ENCODE measurements at places on chromosomes 13 and 19.
A peak's percentile ranks its signal among the peaks of the same experiment; 100 is the strongest.

GRCh38 chr13:51524829-51525566, 59.3 kb upstream of the WDFY2 start:
- no peak for DNase-seq

DNA sequence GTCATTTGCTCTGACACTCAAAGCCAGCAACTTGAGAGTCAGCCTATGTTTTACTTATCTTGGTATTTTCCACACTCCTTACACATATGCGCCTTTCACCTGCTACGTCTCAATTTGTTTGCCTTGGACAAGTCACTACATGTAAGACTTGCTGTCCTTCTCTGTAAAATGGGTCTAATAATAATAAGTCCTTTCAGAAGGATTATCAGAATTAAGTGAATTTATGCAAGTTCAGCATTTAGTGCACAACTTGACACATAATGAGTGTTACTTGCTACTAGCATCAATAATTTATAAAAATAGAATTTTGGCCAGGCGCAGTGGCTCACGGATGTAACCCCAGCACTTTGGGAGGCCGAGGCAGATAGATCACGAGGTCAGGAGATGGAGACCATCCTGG, 71.1 kb upstream of the UBL3 start:
- no peak for DNase-seq

GRCh38 chr13:87821512-87821911, 150.3 kb downstream of the SLITRK5 start:
- DNase-seq, result no peak

- no peak for DNase-seq
Observed at GRCh38 chr19:772063-772462, 21.2 kb downstream of the MISP start.

- no peak for DNase-seq
Observed at GRCh38 chr13:52022356-52022755, 2.1 kb upstream of the UTP14C start.

GRCh38 chr13:100658363-100658762, 16.2 kb downstream of the TMTC4 start:
- no peak for DNase-seq

- no peak for DNase-seq
Observed at GRCh38 chr13:104750377-104750776, 1684.2 kb upstream of the SLC10A2 start.

GRCh38 chr19:47729799-47730520, 15.4 kb upstream of the NOP53 start:
- peak; percentile 75 for DNase-seq

DNA sequence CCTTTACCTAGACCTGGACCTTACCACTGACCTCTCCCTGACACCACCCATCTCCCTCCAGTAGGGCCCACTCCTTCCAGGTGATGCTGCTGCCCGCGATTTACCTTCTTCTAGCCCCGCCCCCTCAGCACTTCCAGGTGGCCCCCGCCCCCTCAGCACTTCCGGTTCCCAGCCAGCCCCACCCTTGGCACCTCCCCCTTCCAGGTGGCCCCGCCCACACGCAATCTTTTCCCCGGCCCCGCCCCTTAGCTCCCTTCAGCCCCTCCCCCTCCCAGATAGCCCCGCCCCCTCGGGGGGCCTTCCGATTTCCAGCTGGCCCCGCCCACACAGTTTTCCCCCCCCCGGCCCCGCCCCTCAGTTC, 586 bp downstream of the LIG1 start:
- peak; percentile 88 for DNase-seq

DNA sequence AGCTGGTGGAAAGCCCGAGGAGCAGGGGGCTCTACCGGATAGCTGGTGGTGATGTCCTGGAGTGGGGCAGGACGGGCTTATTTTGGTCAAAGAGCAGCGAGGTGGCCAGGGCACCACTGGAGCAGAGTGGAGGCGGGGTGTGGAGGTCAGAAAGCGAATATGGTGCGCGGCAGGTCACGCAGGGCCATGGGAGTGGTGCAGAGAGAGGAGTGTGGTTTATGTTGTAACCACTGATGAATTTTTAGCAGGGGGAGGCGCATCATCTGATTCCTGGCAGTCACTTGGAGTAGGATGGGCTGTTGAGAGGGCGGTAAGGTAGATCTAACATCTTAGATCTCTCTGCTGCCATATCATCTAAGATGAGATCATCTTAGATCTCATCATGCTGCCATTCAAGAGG, 1.4 kb upstream of the ZNF414 start:
- no peak for DNase-seq

- DNase-seq, result no peak
Observed at GRCh38 chr13:44951184-44951583, 38.1 kb downstream of the NUFIP1 start.

DNA sequence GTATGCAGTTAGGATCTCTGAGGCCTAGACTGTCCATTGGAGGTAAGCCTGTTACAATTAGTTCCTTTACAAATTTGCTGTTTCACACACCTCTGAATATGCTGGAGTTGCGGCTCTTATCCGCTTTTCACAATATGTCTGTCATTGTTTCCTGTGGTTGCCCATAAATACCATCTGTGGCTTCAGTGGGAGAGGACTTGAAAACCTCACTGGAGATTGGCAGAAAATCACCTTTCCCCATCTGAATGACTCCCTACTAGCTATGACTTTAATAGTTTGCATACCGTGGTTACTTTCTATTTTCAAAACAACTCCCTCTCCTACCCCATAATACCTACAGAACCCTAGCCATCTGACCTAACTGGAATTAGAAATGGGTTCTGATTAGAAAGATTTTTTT, 454.3 kb downstream of the PCDH17 start:
- DNase-seq, result no peak

DNA sequence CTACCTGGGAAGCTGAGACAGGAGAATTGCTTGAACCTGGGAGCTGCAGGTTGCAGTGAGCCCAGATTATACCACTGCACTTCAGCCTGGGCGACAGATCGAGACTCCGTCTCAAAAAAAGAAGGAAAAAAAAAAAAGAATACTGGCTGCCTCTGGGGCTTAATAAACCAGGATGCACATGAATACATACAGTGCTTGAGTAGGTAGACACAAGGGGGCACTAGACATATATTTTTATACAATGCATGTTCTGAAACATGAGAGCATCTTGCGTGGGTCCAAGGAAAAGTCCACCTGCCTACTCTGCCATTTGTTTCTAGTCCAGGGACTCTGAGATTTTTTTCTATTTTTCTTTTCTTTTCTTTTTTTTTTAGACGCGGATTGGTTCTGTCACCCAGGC, 31.2 kb downstream of the KEAP1 start:
- no peak for DNase-seq

- no peak for DNase-seq
Observed at GRCh38 chr13:80340651-80341100, 250 bp downstream of the SPRY2 start.

- DNase-seq, result no peak
Observed at GRCh38 chr13:44046428-44046827, 166.7 kb downstream of the LACC1 start.

DNA sequence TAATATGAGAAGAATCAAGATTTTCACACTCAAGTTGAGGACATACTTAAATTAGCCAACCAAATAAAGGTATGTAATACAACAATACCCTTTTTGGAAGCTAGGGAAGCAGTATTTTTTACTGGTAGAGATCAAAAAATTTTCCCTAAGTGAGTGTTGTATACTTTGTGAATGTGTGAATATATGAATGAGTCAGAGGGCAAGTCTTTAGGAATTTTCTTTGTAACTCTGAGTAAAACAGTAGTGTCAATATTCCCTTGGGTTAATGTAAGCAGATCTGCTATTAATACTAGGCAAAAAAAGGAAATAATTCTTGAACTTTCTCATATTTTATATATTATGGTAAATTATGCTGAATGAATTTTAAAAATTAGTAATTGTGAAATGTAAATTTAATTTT, 1161.8 kb upstream of the MIR17HG start:
- no peak for DNase-seq

DNA sequence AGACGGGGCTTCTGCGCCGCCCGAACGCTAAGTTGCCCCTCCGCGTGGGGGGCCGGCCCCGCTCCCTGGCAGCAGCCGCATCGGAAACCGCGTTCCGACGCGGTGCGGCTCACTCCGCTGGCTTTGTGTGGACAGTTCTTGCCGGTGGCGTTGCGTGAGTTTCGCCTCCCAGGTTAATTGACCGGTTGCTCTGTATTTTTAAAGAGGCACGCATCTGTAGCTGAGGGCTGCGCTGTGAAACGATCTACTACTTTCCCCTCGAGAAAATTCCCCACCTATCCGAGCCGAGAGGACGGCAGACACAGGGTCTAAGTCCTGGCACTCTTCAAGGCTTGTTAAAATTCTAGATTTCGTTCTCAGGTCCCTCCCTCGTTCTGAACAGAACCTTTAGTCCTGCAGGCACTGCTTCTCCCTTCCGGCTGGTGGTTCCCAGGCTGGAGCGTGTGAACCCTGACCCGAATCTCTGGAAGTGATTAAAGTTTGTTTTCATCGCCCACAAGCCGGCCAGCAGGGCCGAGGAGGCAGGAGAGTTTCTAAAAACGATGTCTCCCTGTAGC, 933 bp downstream of the ARHGEF7 start:
- peak; percentile 19 for DNase-seq

DNA sequence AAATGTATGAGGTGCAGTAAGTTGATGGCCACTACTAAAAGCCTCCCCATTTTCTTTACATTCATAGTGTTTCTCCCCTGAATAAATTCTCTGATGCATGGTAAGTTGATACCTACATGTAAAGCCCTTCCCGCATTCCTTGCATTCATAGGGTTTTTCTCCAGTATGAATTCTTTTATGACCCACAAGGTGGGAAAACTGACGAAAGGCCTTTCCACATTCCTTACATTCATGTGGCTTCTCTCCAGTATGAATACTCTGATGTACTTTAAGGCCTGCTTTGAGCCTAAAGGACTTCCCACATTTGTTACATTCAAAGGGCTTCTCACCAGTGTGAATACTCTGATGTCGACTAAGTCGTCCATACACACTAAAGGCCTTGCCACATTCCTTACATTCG, 20.5 kb downstream of the ZNF607 start:
- no peak for DNase-seq

DNA sequence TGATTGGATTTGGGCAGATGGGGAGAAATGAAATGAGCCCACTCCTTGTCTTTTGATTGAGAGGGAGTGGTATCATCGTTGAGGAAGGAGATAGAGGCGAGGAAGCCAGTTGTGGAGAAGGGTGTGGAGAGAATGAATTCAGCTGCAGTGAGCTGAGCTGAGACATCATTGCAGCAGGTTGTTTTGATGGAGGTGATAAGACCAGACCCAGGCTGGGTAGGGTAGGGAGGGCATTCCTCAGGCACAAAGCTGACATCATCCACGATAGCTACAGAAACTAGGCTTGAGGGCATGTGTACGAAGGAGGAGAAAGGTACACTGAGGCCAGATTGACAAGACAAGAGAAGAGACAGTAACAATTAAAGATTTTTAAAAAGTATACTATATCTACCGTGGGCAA, 1500.9 kb upstream of the SLC10A2 start:
- no peak for DNase-seq

DNA sequence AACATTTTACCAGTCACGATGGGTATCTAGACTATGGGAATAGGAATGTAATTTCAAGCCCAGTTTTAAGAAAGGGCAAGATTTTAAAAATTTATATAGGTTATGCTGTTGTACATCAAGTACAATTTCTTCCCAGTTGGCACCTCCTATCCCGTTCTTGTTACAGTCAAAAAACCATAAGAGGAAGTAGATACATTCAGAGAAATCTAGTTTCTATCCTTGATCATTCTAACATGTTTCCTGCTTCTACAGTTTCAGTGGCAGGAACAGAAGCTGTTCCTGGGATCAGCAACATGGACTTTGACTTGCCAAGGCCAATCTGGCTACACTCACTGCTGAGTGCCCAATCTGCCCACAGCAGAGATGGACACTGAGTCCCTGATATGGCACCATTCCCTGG, 14.7 kb upstream of the FPR3 start:
- DNase-seq, result no peak

DNA sequence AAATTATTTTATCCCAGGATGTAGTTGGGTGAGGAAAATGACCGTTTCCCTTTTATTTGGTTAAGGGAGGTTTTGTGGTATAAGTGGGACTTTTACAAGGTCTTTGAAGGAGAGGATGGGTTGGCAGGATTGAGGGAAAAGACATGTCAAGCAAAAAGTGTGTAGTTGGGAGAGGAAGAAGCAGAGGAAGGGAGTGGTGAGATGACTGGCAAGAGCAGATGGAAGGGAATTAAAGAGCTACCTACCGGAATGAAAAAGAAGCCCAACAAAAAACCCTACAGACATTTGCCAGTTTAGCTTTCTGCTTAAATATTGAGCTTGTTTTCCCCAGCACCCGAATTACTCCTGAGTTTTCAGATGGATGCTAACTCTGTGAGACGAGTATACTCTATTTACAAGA, 19.6 kb downstream of the FRY start:
- DNase-seq, result no peak

DNA sequence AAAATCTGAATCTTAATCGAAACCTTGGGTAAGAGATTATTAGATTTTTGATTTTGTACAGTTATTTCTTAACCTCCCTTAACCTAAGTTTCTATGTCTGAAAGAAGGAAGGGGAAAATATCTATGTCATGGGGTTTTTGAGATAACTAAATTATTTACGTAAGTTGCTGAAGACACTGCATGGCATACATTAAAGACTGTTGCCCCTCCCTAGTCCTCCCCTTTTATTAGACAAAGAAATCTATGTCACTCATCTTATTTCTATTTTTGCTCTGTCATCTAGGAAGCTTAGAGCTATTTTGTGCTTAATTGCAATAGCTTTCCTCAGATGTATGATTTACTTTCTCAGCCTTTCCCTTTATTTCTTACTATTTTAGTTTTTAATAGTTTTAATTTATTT, 15.0 kb downstream of the COG6 start:
- DNase-seq, result no peak

GRCh38 chr19:44725251-44725650, 23.3 kb upstream of the BCL3 start:
- DNase-seq, result no peak

GRCh38 chr19:32150605-32151004, 194.8 kb upstream of the ZNF507 start:
- no peak for DNase-seq

DNA sequence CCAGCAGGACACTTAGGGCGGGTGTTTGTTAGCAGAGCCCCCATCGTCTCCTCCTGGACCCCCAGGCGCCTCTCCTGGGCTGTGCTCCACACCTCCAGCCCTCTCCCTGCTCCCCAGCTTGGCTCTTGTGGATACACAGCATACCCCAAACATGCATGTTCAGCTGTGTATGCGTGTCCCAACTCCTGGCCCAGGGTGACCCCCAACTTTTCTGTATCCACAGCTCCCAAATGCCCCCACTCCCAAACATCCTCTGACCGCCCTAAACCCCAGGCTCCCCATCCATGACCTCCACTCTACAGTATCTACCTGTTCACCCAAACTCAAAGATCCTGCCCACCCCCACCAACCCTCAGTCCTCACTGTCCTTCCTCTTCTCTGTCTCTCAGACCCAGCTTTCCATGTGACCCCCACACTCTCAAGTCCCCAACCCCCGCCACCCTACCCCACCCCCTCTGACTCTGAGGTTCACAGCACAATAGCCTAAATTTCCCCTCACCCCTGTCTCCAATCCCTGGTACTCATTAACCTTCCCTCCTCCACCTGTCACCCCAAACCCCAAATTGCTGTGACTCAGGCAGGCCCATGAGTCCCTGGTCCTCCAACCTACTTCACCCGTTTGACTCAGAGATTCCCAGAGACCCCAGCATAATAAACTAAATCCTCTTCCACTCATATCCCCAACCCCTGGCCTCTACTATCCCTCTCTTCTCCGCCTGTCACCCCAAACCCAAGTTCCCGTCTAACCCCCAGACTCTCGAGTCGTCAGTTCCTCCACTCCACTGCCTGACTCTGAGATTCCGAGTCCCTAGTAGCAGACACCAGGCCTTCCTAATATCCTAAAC, 968 bp downstream of the UBE2M start:
- no peak for DNase-seq

- no peak for DNase-seq
Observed at GRCh38 chr19:34967551-34967950, 3.5 kb upstream of the ZNF792 start.

- no peak for DNase-seq
Observed at GRCh38 chr13:33308863-33309262, 23.3 kb upstream of the STARD13 start.
